ENCODE measurements at places on chromosomes 3 and 15. TPM values are rescaled to one million over a fixed set of nuclear protein-coding genes. Genes with fewer than 3 reads are reported as not detected.
A peak's percentile ranks its signal among the peaks of the same experiment; 100 is the strongest.

GRCh38 chr3:43996379-43997301, 245.0 kb upstream of the TOPAZ1 start:
- peaks cover 45% of the 10 kb centered on the region for H3K4me1 ChIP-seq
- H3K4me3 ChIP-seq, result peak overlapping the region; percentile 44
- DNase-seq, result peak; percentile 81

- no peaks in the 10 kb centered on the region for H3K4me1 ChIP-seq
- no peaks in the 10 kb centered on the region for H3K36me3 ChIP-seq
- H3K4me3 ChIP-seq, result no peak overlapping the region
- H3K27ac ChIP-seq, result no peak overlapping the region
- no peak for DNase-seq
Observed at GRCh38 chr3:67312155-67312554, 314.0 kb downstream of the KBTBD8 start.

- H3K27me3 ChIP-seq, result no peaks in the 10 kb centered on the region
- no peak overlapping the region for H3K4me3 ChIP-seq
- H3K36me3 ChIP-seq, result no peaks in the 10 kb centered on the region
- no peak overlapping the region for H3K27ac ChIP-seq
- H3K4me1 ChIP-seq, result no peaks in the 10 kb centered on the region
- DNase-seq, result no peak
Observed at GRCh38 chr3:25508901-25509300, 80.8 kb downstream of the RARB start.

ZNF660 gene
- 4.3 TPM for total RNA-seq

- no peak overlapping the region for H3K4me3 ChIP-seq
- peaks cover 14% of the 10 kb centered on the region for H3K4me1 ChIP-seq
- no peak for DNase-seq
- no peaks in the 10 kb centered on the region for H3K27me3 ChIP-seq
Observed at GRCh38 chr3:177318559-177318958, 121.3 kb upstream of the TBL1XR1 start.

DNA sequence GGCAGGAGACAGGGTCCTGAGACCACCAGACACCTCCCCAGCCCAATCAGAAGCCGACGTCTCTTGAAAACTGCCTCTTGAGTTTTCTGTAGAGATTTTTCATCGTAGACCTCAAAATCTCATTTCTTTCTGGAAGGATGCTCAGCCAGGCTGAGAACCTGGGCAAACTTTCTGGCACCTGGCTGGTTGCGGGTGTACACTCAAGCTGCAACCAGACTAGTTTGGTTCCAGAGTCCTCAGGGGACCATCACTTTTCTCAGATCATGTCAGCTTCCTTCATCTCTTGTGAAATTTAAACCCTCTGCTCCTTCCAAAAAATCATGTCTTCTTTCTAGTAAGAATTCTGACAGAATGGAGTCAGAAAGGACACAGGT, 45.1 kb downstream of the CMTM7 start:
- no peak overlapping the region for H3K4me3 ChIP-seq
- H3K27ac ChIP-seq, result peak overlapping the region; percentile 51
- no peak for DNase-seq
- H3K27me3 ChIP-seq, result no peaks in the 10 kb centered on the region
- peaks cover 39% of the 10 kb centered on the region for H3K4me1 ChIP-seq

DNA sequence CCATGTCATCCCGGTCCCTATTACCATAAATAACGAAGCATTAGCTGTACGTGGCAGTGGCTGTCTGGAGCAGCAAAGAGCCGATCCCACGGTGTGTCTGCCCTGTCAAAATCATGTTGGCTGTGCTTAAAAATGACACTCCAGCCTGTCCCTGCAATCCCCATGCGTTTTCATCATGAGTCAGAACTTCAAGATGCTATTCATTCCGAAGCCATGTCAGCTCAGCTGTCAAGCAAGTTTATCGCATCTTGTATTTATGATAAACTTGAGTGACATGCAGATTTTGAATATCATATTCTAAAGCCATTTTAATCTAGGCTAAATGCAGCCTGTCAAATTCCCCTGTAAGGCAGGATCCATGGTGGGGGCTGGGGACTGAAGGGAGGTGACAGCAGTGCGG, 152.4 kb downstream of the TJP1 start:
- H3K27ac ChIP-seq, result no peak overlapping the region
- peaks cover 6% of the 10 kb centered on the region for H3K4me1 ChIP-seq
- no peak overlapping the region for H3K4me3 ChIP-seq
- DNase-seq, result no peak

AADACL2 gene
- not detected for total RNA-seq

- no peak overlapping the region for H3K27ac ChIP-seq
- peaks cover 5% of the 10 kb centered on the region for H3K4me1 ChIP-seq
Observed at GRCh38 chr3:59573911-59574310, 524.1 kb upstream of the CFAP20DC start.

- H3K27ac ChIP-seq, result no peak overlapping the region
- no peak overlapping the region for H3K4me3 ChIP-seq
- H3K36me3 ChIP-seq, result no peaks in the 10 kb centered on the region
- no peak for DNase-seq
Observed at GRCh38 chr3:189311521-189311920, 139.8 kb downstream of the TPRG1 start.

- peaks cover 9% of the 10 kb centered on the region for H3K4me1 ChIP-seq
- DNase-seq, result no peak
- no peaks in the 10 kb centered on the region for H3K36me3 ChIP-seq
- no peak overlapping the region for H3K4me3 ChIP-seq
- H3K27ac ChIP-seq, result peak overlapping the region; percentile 34
Observed at GRCh38 chr3:14880447-14881106, 61.8 kb downstream of the FGD5 start.

DNA sequence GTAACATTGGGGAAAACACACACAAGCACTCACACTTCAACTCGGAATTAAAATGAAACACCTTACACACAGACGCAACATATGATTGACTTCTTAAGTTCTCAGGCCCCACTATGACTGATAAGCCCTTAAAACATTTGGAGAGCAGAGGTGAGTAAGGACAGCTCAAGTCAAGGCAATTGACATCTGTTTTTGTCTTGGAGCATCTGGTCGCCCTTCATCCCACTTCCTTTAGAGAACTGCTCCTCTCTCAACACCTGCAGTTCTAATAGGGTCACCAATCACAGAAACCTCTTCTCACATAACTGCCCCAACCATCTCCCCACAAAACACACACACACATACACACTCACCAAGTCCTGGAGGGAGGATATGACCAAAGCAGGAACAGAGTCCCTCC, 43.4 kb downstream of the ERC2 start:
- H3K27me3 ChIP-seq, result no peaks in the 10 kb centered on the region
- H3K4me1 ChIP-seq, result no peaks in the 10 kb centered on the region
- no peak overlapping the region for H3K4me3 ChIP-seq
- no peaks in the 10 kb centered on the region for H3K36me3 ChIP-seq
- H3K27ac ChIP-seq, result no peak overlapping the region

GP9 gene
- 6.8 TPM for total RNA-seq

- H3K4me3 ChIP-seq, result no peak overlapping the region
- peak; percentile 78 for DNase-seq
- H3K27ac ChIP-seq, result peak overlapping the region; percentile 73
- no peaks in the 10 kb centered on the region for H3K27me3 ChIP-seq
- no peaks in the 10 kb centered on the region for H3K36me3 ChIP-seq
Observed at GRCh38 chr3:57951066-57951882, 56.9 kb upstream of the FLNB start.

- no peak overlapping the region for H3K27ac ChIP-seq
- no peak overlapping the region for H3K4me3 ChIP-seq
- H3K27me3 ChIP-seq, result peaks cover 51% of the 10 kb centered on the region
- no peaks in the 10 kb centered on the region for H3K36me3 ChIP-seq
- H3K4me1 ChIP-seq, result peaks cover 22% of the 10 kb centered on the region
Observed at GRCh38 chr3:127457094-127457475, 133.4 kb downstream of the TPRA1 start.

OXTR gene
- 1.4 TPM for total RNA-seq

DNA sequence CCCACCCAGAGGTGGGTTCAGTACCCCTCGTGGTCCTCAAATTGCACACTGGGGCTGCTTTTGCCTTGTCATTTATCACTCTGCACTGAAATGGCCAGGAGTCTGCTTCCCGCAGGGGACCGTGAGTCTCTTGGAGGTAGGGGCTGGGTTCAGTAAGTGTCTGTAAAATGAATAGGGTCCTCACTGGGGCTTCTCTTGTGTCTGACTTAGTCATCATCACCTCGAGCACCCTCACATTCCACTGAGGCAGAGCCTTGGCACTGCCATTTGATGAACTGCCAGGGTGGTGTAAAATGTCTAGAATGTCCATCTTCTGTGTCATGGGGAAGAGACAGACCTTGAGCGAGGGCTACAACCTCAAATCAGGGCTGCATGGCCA, 61.0 kb upstream of the RYK start:
- H3K27ac ChIP-seq, result peak overlapping the region; percentile 85
- no peak for DNase-seq
- H3K4me1 ChIP-seq, result peaks cover 6% of the 10 kb centered on the region
- H3K27me3 ChIP-seq, result peaks cover 20% of the 10 kb centered on the region
- no peak overlapping the region for H3K4me3 ChIP-seq

SAMD7 gene
- total RNA-seq, result not detected

GRCh38 chr3:64053581-64053980, 30.3 kb upstream of the PSMD6 start:
- no peaks in the 10 kb centered on the region for H3K36me3 ChIP-seq
- no peak overlapping the region for H3K4me3 ChIP-seq
- DNase-seq, result no peak
- no peak overlapping the region for H3K27ac ChIP-seq

- no peaks in the 10 kb centered on the region for H3K36me3 ChIP-seq
- no peak overlapping the region for H3K4me3 ChIP-seq
- DNase-seq, result no peak
- H3K4me1 ChIP-seq, result no peaks in the 10 kb centered on the region
- no peaks in the 10 kb centered on the region for H3K27me3 ChIP-seq
Observed at GRCh38 chr15:72082176-72082575, 35.8 kb downstream of the MYO9A start.

DNA sequence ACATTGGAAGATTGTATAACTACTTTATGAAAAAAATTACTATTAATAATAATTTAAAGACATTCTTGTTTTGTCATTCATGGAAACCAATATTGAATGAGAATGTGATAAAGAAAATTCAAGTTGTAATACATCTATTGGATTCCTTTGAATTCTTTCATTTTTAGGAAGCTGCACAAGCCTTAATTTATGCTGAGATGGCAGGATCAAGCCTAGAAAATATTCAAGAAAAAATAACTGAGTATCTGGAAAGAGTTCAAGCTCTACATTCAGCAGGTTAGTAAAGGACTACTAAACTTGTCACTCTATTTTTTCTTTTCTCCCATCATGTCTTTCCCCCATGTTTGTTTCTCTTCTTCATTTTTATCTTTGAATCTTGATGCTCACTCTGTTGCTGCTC, 5.9 kb downstream of the CAPN7 start:
- H3K4me1 ChIP-seq, result peaks cover 57% of the 10 kb centered on the region
- no peak overlapping the region for H3K27ac ChIP-seq
- DNase-seq, result no peak
- H3K27me3 ChIP-seq, result no peaks in the 10 kb centered on the region

- H3K4me1 ChIP-seq, result no peaks in the 10 kb centered on the region
- no peak overlapping the region for H3K4me3 ChIP-seq
- no peak overlapping the region for H3K27ac ChIP-seq
Observed at GRCh38 chr3:148955544-148956346, 35.6 kb upstream of the GYG1 start.

GABRG3 gene
- total RNA-seq, result 6.6 TPM

- H3K4me1 ChIP-seq, result no peaks in the 10 kb centered on the region
- no peaks in the 10 kb centered on the region for H3K36me3 ChIP-seq
- no peak overlapping the region for H3K4me3 ChIP-seq
- DNase-seq, result no peak
Observed at GRCh38 chr3:53705024-53705745, 141.0 kb downstream of the CHDH start.

RARRES1 gene
- total RNA-seq, result 4.7 TPM

DNA sequence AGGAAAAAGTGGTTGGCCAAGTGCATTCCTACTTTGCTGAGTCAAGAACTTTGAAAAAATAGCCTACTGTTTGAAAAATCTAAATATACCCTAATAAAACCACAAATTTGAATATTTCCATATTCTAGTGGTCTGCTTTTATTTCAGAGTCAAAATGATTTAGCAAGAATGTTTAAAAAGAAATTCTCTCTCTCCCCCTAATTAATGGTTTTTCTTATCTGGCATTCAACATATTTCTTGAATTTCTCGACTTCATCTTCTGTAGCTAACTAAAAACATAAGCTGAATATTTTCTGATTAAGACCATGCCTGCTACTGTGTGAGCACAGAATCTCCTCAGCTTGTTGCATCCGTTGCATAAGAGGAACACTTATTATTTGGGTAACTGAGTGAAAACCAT, 563.5 kb upstream of the TBL1XR1 start:
- no peak overlapping the region for H3K27ac ChIP-seq
- H3K4me1 ChIP-seq, result no peaks in the 10 kb centered on the region
- H3K4me3 ChIP-seq, result no peak overlapping the region
- DNase-seq, result no peak

- H3K4me1 ChIP-seq, result peaks cover 100% of the 10 kb centered on the region
- H3K4me3 ChIP-seq, result no peak overlapping the region
- H3K27ac ChIP-seq, result peak overlapping the region; percentile 74
- no peaks in the 10 kb centered on the region for H3K27me3 ChIP-seq
- DNase-seq, result no peak
Observed at GRCh38 chr3:50164984-50165909, 10.1 kb downstream of the SEMA3F start.

DNA sequence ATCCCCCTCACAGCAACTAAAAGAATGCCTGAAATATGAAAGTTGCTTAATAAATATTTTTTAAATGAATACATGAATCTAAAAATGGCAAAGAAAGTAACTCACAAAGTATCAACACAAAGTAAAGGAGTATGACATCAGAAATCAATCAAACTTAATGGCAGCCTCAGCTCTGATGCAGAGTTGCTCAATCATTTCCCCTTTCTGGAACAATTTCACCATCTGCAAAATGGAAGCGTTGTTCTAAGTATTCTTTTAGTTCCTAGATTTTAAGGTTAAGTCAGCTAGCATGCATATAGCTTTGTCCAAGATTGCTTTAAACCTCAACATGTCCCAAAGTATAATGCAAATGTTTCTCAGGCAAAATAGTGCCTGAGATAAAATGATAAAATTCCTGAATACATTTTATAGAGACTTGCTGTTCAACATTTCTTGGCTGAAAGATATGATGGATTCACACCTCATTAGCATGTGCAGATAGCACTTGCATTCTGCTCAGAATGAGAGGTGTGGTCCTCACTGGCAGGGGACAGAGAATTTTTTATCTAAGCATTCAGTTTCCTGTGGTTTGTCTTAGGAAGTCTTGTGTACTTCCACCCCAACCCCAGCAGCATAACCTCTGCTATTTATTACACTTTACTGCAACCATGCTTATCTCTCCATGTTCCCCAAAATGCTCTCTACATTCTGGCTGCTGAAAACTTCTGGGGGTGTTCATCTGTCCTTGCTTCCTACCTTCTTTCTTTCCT, 429.3 kb downstream of the GRM7 start:
- H3K27ac ChIP-seq, result no peak overlapping the region
- H3K4me1 ChIP-seq, result peaks cover 10% of the 10 kb centered on the region
- no peak for DNase-seq
- no peaks in the 10 kb centered on the region for H3K27me3 ChIP-seq

CHDH gene
- 1.2 TPM for total RNA-seq

DNA sequence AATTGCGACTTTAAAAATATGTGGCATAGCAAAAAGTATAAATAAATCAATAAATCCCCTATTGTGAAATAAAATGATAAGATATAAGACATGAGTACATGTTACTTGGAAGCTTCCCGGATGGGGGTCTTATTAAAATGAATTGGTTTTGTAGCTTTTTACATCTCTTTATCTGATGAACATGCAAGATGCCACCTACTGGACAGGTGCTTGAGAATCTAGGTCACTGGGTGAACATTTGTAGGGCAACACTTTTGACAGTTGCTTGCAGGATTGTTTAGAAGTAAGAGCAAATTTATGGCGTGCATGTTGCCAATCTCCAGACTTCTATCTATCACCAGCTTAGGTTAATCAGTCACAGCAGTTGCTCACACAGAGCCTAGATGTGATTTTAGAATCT, 362.7 kb upstream of the SUCLG2 start:
- no peak overlapping the region for H3K27ac ChIP-seq
- H3K4me1 ChIP-seq, result no peaks in the 10 kb centered on the region
- no peaks in the 10 kb centered on the region for H3K27me3 ChIP-seq
- H3K4me3 ChIP-seq, result no peak overlapping the region
